ENCODE measurements at places on chromosomes 6 and 20. TPM values are rescaled to one million over a fixed set of nuclear protein-coding genes. Genes with fewer than 3 reads are reported as not detected.

DNA sequence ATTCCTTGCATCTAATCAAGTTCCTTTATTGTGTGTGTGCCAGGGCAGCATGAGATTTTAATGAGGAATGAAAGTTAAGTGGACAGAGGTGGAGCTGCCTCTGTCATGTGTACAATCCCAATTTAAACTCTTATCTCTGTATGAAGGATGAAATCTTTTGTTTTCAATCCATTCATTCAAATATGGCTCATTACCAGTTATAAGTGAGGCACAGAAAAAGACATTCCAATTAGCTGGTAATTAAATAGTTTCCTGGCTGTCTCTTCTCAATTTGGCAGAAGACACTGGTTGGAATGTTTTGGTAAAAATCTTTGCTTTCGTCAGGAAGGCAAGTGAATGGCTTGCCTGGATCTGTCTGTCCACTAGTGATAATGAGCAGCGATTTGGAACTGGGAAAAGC lies 46.4 kb downstream of the CLVS2 start:
- H3K36me3 ChIP-seq, result no peaks in the 10 kb centered on the region
- no peak overlapping the region for H3K4me3 ChIP-seq
- no peaks in the 10 kb centered on the region for H3K27me3 ChIP-seq
- peaks cover under 1% of the 10 kb centered on the region for H3K4me1 ChIP-seq

- no peak overlapping the region for H3K27ac ChIP-seq
- H3K36me3 ChIP-seq, result no peaks in the 10 kb centered on the region
- no peaks in the 10 kb centered on the region for H3K27me3 ChIP-seq
- no peaks in the 10 kb centered on the region for H3K4me1 ChIP-seq
Observed at GRCh38 chr20:44035924-44036323, 121.3 kb downstream of the TOX2 start.

DNA sequence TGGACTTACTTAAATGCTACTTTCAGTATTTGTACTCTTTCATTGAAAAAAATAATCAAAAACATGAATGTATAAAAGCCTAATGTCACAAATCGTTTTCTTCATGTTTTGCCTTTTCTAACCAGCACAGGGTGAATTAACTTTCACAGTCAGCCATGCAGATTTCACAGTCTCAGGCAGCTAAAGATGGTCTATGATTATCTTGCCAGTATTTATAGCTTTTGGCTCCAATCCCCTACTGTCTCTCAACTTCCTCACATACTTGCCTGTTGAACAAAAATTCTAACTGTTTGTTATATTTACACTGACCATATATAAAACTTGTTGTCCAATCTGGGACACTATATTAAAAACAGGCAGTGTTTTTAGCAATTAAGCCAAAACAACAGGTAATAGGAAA lies 358.2 kb downstream of the ARHGAP18 start:
- H3K4me3 ChIP-seq, result no peak overlapping the region
- H3K27ac ChIP-seq, result no peak overlapping the region
- no peaks in the 10 kb centered on the region for H3K27me3 ChIP-seq
- no peaks in the 10 kb centered on the region for H3K4me1 ChIP-seq
- no peak for DNase-seq

DNA sequence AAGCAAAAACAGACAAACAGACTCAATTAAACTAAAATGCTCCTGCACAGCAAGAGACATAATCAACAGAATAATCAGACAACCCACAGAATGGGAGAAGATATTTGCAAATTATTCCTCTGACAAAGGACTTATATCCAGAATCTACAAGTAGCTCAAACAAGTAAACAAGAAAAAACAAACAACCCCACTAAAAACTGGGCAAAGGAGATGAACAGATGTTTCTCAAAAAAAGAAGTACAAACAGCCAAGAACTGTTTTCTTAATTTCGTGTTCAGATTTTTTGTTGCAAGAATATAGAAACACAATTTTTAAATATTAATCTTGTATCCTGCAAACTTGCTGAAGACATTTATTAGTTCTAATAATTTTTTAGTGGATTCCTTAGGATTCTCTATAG lies 274.1 kb downstream of the BCKDHB start:
- H3K4me1 ChIP-seq, result no peaks in the 10 kb centered on the region
- H3K36me3 ChIP-seq, result no peaks in the 10 kb centered on the region
- H3K4me3 ChIP-seq, result no peak overlapping the region
- H3K27me3 ChIP-seq, result no peaks in the 10 kb centered on the region
- no peak overlapping the region for H3K27ac ChIP-seq

DNA sequence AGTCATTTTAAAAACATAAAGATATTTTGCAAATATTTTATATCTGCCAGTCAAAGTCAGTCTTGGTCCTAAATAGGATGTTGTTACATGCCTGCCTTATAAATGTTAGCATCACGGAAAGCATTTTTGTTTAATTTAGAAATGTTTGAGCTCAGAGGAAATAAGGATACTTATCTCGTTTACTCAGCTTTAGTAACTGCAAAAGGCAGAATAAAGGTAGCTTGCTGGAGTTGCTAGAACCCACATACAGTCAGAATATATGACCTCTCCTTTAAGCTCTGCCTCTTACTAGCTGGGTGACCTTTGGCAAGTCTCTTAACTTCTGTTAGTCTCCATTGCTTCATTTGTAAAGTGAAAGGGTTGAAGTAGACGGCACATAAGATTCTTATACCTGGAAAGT lies 867.3 kb downstream of the KIF16B start:
- no peaks in the 10 kb centered on the region for H3K36me3 ChIP-seq
- H3K4me1 ChIP-seq, result no peaks in the 10 kb centered on the region
- H3K27me3 ChIP-seq, result no peaks in the 10 kb centered on the region
- no peak overlapping the region for H3K4me3 ChIP-seq
- H3K27ac ChIP-seq, result no peak overlapping the region

GRCh38 chr6:88870717-88871330 lies 92.6 kb downstream of the RNGTT start:
- DNase-seq, result peak; percentile 79
- no peaks in the 10 kb centered on the region for H3K27me3 ChIP-seq
- H3K36me3 ChIP-seq, result no peaks in the 10 kb centered on the region
- no peak overlapping the region for H3K27ac ChIP-seq

DNA sequence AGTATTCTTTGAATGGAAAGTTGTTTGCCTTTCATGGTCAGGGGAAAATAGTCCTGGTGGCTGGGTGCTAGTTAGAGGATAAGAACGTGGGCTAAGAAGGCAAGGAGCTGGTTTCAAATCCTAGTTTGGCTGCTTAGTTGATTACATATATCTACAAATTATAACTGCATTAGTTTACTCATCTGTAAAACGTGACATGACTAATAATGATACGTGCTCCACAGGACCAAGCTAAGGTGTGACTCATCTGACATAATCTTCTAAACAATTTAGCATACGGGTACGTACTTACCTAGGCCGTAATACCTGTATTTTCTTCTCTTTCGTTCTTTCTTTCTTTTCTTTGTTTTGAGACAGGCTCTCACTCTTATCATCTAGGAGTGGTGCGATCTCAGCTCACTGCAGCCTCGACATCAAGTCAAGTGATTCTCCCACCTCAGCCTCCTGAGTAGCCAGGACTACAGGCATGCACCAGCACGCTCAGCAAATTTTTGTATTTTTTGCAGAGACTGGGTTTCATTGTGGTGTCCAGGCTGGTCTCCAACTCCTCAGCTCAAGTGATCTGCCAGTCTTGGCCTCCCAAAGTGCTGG lies 1274.2 kb upstream of the GJE1 start:
- no peak overlapping the region for H3K4me3 ChIP-seq
- no peak overlapping the region for H3K27ac ChIP-seq
- H3K4me1 ChIP-seq, result no peaks in the 10 kb centered on the region
- no peaks in the 10 kb centered on the region for H3K36me3 ChIP-seq
- DNase-seq, result no peak

- no peak overlapping the region for H3K27ac ChIP-seq
- H3K36me3 ChIP-seq, result no peaks in the 10 kb centered on the region
- no peak overlapping the region for H3K4me3 ChIP-seq
- DNase-seq, result no peak
- H3K4me1 ChIP-seq, result peaks cover 13% of the 10 kb centered on the region
- peaks cover 7% of the 10 kb centered on the region for H3K27me3 ChIP-seq
Observed at GRCh38 chr6:75213732-75214131, 7.9 kb upstream of the COL12A1 start.

GRCh38 chr6:9848094-9848493 lies 566.8 kb downstream of the TFAP2A start:
- H3K4me3 ChIP-seq, result no peak overlapping the region
- DNase-seq, result no peak
- H3K27ac ChIP-seq, result no peak overlapping the region
- H3K4me1 ChIP-seq, result no peaks in the 10 kb centered on the region
- no peaks in the 10 kb centered on the region for H3K36me3 ChIP-seq

DNA sequence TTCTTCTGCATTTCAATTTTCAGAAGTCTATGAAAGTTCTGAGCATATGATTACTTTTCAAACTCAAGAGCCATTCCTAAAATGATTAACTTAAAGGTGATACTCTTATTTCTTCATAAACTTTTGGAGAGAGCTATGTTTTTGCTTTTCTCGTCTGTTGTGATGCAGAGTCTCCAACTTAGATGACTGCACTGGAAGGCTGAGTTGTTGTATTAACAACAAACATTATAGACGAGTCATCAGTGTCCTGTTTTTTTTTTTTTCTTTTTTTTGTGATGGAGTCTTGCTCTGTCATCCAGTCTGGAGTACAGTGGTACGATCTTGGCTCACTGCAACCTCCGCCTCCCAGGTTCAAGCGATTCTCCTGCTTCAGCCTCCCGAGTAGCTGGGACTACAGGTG lies 101.9 kb downstream of the CD109 start:
- no peak overlapping the region for H3K4me3 ChIP-seq
- no peak for DNase-seq
- no peaks in the 10 kb centered on the region for H3K27me3 ChIP-seq
- H3K27ac ChIP-seq, result no peak overlapping the region
- no peaks in the 10 kb centered on the region for H3K4me1 ChIP-seq
- H3K36me3 ChIP-seq, result no peaks in the 10 kb centered on the region

- no peaks in the 10 kb centered on the region for H3K27me3 ChIP-seq
- no peak overlapping the region for H3K4me3 ChIP-seq
- no peaks in the 10 kb centered on the region for H3K36me3 ChIP-seq
Observed at GRCh38 chr6:163705923-163706322, 291.4 kb downstream of the QKI start.

DNA sequence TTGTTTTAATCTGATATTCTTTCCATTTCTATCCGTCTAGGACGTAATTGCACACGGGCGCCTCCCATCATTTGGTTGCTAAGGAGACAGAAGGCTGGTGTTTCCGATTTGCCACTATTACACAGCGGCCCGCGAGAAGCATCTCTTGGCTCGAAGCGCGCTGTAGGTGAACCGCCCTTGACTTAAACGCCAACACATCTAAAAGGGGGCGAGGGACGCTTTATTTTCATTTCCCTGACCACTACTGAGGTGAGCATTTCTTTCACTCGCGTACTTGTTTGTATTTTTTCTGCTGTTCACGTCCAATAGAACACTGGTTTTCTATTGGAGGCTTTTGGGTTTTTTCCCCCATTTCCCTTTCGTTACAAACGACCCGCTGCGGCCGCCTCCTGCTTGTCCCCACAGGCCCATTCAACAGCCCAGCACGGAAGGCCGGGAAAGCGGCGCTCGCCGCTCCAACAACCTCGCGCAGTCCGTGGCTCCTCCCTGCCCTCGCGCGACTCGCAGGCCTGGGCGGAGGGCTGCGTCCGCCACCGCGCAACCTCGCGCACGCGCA lies 505 bp upstream of the WRNIP1 start:
- H3K4me1 ChIP-seq, result peaks cover 27% of the 10 kb centered on the region
- DNase-seq, result peak; percentile 82
- no peaks in the 10 kb centered on the region for H3K27me3 ChIP-seq
- H3K4me3 ChIP-seq, result peak overlapping the region; percentile 46

DNA sequence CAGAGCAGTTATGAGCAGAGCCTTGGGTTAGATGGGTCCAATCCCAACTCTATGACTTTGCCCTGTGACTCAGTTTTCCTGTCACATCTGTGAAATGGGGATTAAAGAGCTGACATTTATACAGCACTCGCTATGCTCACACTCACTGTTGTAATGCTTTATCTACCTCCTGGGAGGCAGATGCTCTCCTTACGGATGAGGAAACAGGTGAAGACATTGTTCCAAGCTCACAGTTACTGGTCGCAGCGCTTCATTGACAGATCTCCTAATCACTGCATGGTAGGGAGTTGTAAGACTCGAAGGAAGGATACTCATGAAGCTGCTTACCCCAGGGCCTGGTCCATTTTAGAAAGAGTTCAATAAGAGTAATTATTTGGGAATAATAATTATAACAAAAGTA lies 2.9 kb upstream of the MYLK2 start:
- H3K27me3 ChIP-seq, result no peaks in the 10 kb centered on the region
- peaks cover 24% of the 10 kb centered on the region for H3K4me1 ChIP-seq
- no peak for DNase-seq
- no peak overlapping the region for H3K27ac ChIP-seq

DNA sequence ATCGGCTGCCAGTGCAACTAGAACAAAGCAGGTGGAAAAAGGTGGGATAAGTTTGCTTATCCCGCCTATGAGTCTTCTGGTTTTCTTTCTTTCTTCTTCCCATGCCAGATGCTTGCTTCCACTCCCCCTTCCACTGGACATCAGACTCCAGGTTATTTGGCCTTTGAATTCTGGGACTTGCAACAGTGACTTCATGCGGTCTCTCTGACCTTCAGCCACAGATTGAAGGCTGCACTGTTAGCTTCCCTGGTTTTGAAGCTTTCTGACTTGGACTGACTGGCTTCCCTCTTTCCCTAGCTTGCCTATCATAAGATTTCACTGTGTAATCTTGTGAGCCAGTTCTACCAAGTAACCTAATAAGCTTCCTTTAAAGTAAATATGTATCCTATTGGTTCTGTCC lies 878.4 kb upstream of the GJE1 start:
- H3K4me1 ChIP-seq, result no peaks in the 10 kb centered on the region
- H3K27ac ChIP-seq, result no peak overlapping the region
- H3K4me3 ChIP-seq, result no peak overlapping the region

DNA sequence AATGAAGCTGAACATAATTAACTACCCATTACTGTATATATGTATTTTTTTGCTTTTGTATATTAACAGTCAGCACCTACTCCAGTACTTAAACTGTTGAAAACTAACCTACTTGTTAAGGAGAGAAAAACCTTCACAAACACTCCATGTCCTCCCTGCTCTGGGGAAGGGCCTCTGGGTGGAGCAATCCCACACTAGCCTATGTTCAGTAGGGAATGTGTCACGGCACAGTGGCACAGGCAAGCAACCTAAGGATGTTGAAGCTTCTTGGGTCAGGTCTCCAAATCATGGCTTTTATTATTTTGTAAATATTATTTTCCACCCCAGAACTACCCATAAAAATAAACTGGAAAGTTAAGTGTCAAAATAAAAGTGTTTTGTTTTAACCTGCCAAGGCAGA lies 5.3 kb downstream of the MAN1A1 start:
- peak overlapping the region; percentile 0 for H3K4me3 ChIP-seq
- H3K4me1 ChIP-seq, result peaks cover 40% of the 10 kb centered on the region
- no peaks in the 10 kb centered on the region for H3K27me3 ChIP-seq
- no peak for DNase-seq

- no peaks in the 10 kb centered on the region for H3K27me3 ChIP-seq
- H3K4me1 ChIP-seq, result no peaks in the 10 kb centered on the region
- no peak overlapping the region for H3K27ac ChIP-seq
- H3K4me3 ChIP-seq, result no peak overlapping the region
- no peaks in the 10 kb centered on the region for H3K36me3 ChIP-seq
Observed at GRCh38 chr20:51034476-51034875, 11.6 kb upstream of the KCNG1 start.

Gene UCKL1
- 40.2 TPM for total RNA-seq

Gene C6orf163
- 1.5 TPM for total RNA-seq

Gene MAS1
- total RNA-seq, result not detected

Gene MCHR2
- not detected for total RNA-seq

Gene SLC35F1
- total RNA-seq, result 23.1 TPM
